Activated T-helper 1 cell treated with anti-CD3 and anti-CD28 coated beads, Interleukin-2, amount 50 U/mL, for 16 hours (primary cell): ENCODE measurements at places on chromosomes 7 and 10.

- DNase-seq = no peak
These were observed 100.5 kb downstream of the CREB5 start for GRCh38 chr7:28512668-28513440.

DNA sequence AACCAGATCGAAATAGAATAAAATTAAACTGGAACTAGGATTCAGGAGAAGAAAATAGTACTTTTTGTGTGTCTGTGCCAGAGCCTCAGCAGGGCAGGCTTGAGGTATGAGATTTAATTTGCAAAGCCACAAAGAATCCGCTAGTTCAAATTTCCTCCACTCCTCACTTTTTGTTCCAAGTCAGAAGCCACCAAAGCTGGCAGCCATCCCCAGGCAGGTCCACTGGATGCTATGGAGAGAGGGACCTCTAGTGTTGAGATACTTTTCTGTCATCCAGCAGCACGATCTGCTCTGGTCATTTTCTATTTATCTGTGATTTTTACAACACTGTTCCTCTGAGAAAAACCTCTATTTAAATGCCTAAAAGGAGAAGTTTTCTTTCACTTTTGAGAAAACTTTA lies 147.9 kb upstream of the FRMD4A start:
- DNase-seq = no peak

- no peak for DNase-seq
These were observed 15.6 kb downstream of the NCOA4 start for GRCh38 chr10:46014683-46015405.

GRCh38 chr7:46301677-46302076 lies 380.6 kb upstream of the IGFBP3 start:
- DNase-seq = no peak

GRCh38 chr7:16961641-16962040 lies 79.9 kb upstream of the AGR3 start:
- DNase-seq = no peak

DNA sequence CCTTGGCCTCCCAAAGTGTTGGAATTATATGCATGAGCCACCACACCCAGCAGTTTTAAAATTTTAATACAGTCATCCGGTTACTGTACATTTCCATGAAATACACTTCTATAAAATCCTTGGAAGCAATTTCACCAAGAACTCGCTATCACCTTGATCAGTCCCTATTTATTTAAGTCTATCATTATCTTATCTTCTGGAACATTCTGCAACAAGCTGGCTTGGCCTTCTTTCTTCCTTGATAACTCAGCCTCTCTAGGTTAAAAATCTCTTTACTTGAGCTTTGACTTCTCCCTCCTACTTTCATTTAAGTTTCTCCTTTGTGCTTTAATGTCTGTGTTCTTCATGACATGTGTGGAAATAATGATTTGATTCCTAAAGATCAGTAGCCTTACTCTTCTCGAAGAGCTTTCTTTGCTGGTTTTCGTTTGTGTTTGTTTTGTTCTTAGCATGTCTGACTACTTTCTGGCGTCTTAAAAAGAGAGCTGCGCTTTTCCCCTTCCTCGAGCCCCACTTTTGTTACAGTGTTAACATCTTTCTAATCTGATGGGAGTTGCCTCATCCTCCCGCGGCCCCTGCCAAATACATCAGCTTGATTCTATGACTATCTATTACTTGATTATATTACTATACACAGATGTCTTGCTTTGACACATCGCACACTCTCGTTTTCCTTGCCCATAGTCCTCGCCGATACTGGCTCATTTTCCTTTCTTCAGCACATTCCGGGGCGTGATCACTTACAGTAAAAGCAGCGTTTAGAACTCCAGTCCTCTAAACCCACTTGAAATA lies 11.1 kb upstream of the CALML5 start:
- DNase-seq = no peak

- no peak for DNase-seq
These were observed 29.1 kb downstream of the TFPI2 start for GRCh38 chr7:93861325-93861949.

DNA sequence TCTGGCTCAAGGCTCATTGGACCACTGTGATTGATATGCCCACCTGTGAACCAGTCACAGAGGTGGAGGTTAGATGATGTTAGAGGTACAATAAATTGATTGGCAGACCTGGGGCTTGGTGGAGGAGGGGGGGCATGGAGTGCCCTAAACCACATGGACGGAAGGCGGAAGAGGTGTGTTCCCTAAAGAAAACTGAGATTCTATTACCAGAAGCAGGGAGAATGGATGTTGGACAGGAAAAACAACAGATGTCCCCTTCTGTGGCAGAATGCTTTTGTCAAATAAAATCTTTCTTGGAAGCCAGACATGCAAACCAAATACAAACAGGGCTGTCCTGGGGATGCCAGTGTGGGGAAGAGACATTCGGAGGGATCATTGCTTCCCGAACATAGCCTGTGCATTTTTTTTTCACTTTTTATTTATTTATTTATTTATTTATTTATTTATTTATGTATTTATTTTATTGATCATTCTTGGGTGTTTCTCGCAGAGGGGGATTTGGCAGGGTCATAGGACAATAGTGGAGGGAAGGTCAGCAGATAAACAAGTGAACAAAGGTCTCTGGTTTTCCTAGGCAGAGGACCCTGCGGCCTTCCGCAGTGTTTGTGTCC lies 433.9 kb downstream of the RPS24 start:
- no peak for DNase-seq

DNA sequence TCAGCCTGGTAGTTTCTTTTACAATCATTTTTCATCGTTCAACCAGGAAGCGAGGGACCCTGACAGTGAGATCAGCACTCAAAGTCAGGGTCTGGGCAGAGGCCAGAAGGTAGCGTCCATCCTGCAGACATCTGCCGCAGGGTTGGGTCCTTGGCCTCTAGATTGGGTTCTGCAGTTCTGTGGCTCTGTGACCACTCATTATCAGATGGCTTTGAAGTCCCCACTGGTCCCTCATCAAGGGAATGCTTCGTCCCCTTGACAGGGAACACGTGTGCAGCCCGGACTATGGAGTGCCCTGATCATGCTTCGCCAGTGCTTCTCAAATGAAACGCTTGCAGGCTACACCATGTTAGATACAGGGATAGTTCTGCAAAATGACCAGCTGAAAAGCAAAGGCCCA lies 64.1 kb downstream of the FRMPD2 start:
- DNase-seq = no peak

DNA sequence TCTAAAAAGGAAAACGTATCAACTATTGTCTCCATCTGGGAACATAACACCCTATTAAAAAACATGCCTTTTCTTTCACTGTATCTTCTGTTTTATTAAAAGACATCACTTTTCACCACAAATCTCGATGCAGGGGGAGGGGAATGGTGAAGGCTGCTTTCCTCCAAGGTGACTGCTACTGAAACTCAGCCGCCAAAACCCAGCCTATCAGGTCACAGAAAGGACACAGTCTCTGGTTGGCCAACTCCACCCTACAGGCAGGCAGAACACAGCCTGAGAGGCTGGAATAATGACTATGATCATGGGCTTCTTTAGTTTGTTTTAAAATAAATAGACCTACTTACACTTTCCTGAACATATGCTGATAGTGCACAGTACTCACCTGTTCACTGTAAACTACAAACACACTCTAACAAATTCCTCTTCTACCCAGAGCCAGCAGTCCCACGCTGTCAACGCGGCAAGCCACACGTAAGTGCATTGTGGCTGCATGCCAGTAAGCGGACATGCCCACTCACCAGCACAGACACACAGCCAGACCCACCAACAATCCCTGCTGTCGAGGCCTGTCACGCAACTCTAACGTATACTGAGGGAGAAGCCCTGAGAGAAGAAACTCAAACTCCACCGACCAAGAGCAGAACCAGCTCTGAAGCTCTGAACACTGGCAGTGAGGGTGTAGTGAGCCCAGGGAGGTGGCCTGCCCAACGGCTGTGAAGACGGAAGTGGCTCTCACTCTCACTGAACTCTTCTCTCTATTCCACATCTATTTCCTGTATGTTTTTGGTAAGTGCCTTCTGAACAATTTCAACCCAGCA lies 41.8 kb downstream of the NCAPG2 start:
- no peak for DNase-seq

- no peak for DNase-seq
These were observed 37.1 kb downstream of the RBAK start for GRCh38 chr7:5082806-5083205.

DNA sequence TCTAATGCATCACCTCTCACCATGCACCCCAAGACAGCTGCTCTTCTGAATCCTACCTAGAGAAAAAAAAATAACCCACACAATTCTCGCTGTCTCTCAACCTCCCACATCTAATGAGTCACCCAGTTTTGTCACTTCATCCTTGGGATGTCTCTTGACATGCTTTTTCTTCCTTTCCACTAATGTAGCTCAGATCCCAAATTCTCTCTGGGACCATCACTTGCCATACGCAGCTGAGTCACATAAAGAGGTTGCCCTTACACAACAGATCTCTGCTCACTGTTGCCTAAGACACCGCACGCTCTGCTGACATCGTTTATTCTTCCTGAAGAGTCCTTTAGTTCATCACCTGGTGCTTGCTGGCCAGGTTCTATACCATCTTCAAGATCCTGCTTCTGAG lies 606.0 kb upstream of the GALNT17 start:
- DNase-seq = no peak

DNA sequence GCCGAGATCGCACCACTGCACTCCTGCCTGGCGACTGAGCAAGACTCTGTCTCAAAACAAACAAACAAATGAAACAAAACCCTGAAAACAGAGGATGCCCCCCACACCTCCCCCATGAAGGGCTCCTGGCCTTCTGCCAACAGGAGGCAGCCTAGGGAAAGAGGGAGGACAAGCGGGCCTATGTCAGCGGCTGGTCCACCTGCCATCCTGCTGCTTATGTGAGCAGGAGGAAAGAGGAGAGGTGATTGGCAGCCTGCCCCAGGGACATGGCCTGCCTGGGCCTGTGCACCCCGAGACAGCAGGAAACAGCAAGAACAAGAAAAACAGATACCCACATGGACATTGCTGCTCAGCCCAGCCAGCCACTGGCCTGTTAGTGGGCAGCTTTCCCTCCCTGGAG lies 9.1 kb upstream of the ZNF316 start:
- no peak for DNase-seq

DNA sequence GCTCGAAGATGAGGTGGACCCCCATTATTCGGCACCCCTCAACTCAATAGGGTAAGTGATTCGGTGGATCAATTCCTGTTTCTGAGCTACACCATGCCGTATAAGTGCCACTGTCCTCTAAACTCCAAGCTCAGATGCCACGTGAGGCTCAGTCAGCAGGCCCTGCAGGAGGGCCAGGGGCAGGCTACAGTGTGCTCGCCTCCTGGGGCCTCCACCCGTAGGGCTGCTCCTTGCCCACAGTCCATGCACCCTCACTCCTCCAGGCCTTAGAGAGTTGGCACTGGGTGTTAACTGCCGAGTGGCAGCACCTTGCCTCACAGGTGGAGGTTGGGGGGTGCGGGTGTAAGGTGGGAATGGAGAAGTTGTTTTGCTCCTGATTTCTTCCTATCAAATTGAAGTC lies 12.1 kb downstream of the C10orf53 start:
- DNase-seq = no peak
